ENCODE measurements at places on chromosomes 3 and 15. TPM values are rescaled to one million over a fixed set of nuclear protein-coding genes. Genes with fewer than 3 reads are reported as not detected.

The SEMA3B gene
- 104 TPM for polyA plus RNA-seq

The VWA5B2 gene
- polyA plus RNA-seq = 1.0 TPM

The ZNF385D gene
- polyA plus RNA-seq = 8.5 TPM

The PLCL2 gene
- polyA plus RNA-seq = 4.9 TPM

The ESYT3 gene
- polyA plus RNA-seq = not detected

The CCR9 gene
- polyA plus RNA-seq = not detected

DNA sequence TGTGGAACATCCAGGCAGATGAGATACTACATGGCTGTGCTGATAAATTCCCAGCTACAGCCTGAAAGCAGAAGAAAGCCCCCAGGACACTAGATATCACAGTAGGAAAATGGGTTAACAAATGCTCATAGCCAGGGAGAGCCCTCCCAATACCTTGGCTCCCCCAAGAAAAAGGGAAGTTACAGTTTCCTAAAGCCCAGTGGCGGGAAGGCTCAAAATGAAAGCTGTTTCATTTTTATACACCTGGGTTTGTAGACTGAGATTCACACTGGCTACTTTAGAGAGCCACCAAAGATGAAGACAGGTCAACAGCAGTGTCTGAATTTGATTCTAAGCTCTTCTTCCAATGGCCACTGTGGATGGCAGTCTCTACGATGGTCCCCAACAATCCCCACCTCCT, 55.0 kb upstream of the TOPAZ1 start:
- DNase-seq = no peak

DNA sequence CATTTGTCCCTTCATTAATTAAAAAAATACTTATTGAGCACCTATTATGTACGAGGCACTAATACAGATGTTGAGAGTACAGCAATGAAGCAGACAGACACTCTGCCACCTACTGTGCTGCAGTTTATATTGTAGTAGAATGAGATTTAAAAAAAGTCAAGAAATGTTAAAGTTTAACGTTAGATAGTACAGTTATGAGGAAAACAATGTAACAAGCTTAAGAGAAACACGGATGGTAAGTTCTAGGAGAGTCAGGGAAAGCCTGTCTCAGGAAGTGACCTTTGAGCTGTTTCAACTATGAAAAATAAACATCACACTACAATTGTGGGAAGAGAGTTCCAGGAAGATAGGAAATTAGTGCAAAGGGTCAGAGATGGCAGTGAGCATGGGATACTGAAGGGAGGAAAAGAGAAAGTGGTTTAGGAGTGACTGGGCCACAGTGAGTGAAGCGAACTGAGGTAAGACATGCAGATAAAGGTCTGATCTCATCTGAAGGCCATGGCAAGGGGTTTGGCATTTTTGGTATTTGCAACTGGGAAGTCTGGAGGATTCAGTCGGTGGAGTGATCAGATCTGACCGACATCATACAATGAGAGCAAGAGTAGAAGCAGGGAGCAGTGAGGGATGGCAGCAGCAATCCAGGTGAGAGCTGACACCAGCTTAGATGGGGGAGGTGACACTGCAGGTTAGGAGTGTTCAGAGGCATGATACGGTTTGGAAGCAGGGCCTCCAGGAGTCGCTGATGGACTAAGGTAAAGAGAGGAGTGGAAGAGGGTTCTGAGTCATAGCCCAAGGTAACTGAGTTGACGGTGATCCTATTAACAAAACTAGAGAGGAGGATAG, 28.5 kb downstream of the PLSCR4 start:
- peak; percentile 54 for DNase-seq

GRCh38 chr3:133038089-133038730, at the start of gene TMEM108:
Gene TMEM108 (plus strand): TSS chr3:133038391.
- DNase-seq = peak; percentile 91
